ENCODE measurements at places on chromosomes 5 and 9.

- DNase-seq = no peak
These were observed 52.5 kb downstream of the OXCT1 start for GRCh38 chr5:41817625-41818301.

DNA sequence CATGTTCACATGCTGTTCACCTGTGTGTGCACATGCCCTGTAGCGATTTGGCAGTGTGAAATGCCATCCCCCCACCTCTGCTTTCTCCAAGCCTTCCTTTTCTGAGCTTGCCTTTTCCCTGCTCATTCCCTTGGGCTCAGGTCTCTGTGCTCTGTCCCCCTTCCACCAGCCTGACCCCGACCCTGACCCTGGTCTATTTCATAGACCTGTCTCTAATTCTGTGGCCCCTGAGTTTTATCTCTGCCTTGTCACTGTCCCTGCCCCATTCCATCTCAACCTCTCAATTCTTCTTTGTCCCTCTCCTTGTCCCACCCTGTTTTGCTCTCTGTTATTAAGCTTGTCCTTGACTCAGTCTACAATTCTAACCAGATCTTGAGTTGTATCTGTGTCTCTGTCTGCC lies 735 bp downstream of the ARAP3 start:
- DNase-seq = no peak

- DNase-seq = no peak
These were observed 93.2 kb downstream of the ZNF354C start for GRCh38 chr5:179153341-179153901.

DNA sequence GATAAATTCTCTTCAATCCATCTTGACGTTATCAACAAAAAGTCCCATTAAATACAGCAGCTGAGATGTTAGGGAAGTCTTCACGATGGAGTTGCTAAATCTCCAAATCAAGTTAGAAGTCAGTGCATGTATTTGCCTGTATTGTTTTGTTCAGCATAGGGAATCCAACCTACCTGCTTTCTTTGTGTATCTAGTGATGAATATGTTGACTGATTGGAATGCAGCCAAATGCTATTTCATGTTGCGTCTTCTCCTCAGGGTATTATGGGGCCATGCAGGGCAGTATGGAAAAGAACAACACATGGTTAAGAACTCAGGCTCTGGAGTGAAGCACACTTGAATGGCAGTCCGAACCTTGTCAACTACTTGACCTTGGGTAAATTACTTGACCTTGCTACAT lies 529.5 kb upstream of the ZNF462 start:
- DNase-seq = no peak

DNA sequence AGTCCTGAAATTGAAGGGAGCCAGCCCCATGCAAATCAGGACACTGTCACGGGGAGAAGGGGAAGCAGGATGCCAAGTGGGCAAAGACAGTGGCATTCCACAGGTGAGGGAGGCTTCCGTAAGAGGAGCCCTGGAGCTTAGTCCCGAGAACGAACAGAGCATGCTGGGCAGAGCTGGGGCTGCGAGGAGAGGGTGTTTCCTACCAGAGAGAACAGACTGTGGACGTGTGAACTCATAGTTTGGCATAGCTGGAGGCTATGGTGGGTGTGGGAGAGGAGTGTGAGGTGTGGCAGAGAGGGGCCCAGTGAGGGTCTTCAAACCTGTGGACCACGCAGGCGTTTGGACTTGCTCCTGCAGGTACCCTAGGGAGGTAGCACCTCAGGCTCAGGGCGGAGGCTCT lies 102.8 kb upstream of the SMIM23 start:
- DNase-seq = no peak

DNA sequence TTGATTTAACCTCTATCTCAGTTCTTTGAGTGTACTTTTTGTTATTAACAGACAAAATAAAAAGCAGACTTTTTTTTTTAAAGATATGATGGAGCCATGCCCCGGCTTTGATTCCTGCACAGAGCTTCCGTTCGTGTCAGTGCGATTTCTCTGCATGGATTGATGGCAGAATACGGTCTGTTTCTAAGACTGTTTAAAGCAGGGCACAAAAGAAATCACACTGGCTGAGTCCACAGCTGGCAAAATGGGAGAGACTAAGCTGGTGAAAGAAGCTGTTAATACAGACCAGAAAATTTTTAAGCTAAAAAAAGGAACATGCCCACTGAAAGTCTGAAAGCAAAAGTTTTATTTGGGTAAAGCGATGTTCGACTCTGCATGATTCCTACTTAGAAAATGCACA lies 501.4 kb upstream of the WWC1 start:
- no peak for DNase-seq

DNA sequence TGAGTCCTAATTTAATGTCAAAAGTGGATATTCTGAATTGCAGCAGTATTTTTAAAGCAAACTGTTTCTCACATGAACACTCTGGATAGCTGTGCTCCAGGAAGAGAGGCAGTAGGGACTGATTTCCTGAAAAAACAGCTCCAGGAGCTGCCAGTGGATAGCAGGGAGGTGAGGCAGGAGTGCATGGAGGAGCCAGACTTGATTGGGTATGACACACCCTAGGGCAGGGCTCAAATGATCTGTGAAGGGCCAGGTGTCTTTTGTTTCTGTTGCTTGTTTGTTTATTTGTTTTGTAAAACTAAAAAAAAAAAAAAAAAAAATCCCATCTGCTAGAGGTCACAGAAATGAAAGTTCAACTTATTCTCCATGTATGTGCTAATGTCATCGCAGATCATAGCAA lies 83.4 kb downstream of the ADRB2 start:
- peak; percentile 32 for DNase-seq

DNA sequence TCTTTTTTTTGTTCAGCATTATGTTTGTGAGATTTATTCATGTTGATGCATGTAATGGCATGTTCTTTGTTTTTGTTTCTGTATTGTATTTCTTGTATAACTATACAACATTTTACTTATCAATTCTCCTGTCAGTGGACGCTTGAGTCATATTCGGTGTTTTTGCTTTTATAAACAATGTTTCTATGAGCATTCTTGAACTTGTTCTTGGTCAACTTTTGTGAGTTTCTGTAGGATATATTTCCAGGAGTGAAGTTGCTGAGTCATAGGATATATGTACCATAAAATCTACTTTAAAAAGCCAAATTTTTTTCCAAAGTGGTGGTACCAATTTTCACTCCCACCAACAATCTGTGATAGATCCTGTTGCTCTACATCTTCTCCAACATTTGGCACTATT lies 104.8 kb downstream of the VCAN start:
- no peak for DNase-seq

GRCh38 chr5:6405591-6405990 lies 27.2 kb upstream of the MED10 start:
- DNase-seq = no peak

- no peak for DNase-seq
These were observed 1622.5 kb downstream of the MAT2B start for GRCh38 chr5:165127941-165128340.

DNA sequence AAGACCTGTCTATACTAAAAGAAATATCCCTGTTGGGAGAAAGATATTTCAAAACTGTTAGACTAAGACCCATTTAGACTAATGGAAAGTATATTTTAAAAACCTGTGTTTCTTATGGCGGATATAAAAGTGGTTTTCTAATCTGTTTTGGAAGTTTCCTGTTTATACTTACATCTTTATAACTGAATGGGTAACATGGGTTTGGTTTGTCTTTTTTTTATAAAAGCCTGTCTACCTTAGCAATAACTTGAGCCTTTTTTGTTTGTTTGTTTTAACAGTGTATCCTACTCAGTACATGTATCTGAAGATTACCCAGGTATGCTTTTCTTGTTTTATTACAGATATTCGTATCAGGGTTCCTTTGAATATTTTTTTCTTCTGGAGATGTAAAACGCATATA lies 83.4 kb downstream of the PARP8 start:
- no peak for DNase-seq

DNA sequence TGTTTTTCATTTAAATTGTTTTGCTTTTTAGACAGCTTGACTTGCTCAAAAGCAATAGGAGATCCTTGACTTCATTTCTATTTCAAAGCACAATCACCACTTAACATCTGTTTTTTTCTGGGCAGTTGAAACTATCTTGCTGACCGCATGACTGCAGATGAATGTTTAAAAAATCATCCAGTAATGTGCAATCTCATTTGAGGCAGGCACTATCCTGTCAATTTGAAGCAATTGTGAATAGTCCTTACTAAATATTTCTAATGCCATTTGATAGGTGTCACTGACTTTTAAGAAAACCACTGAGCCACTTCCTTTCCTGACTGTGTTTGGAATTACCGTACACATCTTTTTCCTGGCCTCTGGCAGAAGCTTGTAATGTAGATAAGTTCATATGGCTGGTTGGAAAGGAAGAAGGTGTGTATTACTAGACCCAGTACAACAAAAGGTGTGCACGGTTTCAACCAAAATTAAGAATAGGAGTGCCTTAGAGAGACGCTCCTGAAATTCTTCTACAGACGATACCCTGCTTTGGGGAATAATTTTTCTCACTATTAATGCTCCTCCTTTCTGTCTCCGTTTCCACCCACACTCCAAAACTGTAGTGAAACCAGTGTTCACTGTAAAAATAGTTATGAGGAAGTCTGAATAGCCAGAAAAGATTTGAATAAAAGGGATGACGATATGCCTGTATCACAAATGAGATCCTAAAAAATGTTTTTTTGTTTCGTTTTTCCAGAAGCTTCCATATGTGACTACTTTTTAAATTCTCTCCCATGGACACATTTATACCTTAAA lies 136.7 kb upstream of the MOCS2 start:
- DNase-seq = peak; percentile 77

- no peak for DNase-seq
These were observed 23.1 kb upstream of the RNF38 start for GRCh38 chr9:36423206-36423605.

- no peak for DNase-seq
These were observed 122.5 kb downstream of the OXCT1 start for GRCh38 chr5:41747708-41748107.

DNA sequence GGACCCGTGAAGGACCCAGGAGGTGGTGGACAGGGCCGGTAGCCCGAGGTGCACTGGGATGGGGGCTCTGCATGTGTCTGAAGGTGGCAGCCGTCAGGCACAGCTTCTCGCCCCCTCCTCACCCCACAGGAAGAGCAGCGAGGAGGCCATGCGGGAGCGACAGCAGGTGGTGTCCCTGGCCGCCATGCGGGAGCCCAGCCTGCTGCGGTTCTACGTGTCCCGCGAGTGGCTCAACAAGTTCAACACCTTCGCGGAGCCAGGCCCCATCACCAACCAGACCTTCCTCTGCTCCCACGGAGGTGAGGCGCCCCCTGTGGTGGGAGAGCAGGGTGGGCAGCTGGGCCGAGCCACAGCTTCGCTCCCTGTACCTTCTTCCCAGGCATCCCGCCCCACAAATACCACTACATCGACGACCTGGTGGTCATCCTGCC lies 39.9 kb downstream of the USP20 start:
- DNase-seq = no peak

DNA sequence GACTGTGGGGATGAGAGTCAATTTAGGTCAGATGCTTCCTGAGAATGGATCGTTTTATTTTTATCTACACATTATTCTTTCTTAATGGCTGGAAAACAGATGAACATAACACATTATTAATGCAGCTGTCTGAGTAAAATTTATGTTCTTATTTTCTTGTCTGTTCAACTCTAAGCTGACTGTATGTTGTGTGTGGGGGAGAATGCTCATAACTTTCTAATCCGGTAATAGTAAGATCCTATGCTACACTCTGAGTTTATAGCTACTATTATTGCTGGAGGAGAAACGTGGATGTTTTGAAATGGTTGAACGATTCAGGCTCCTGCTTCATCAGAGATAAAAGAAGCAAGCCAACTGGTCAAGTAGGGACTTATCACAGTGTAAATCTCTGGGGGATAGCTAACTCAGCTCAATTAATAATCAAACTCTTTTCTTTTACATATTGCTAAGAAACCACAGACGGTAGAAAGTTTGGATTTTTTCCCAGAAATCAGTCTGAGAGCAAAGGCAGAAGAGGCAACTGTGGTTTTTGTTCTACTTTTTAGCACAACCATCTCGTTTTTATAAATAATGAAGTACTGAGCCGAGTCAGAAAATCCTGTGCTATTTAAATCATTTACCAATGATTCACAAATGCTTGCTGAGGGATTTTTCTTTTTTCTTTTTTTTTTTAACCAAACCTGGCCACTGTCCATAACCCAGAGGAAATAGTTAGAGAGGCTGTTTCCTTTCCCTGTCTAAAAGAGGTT lies 265.0 kb upstream of the FAM174A start:
- no peak for DNase-seq

DNA sequence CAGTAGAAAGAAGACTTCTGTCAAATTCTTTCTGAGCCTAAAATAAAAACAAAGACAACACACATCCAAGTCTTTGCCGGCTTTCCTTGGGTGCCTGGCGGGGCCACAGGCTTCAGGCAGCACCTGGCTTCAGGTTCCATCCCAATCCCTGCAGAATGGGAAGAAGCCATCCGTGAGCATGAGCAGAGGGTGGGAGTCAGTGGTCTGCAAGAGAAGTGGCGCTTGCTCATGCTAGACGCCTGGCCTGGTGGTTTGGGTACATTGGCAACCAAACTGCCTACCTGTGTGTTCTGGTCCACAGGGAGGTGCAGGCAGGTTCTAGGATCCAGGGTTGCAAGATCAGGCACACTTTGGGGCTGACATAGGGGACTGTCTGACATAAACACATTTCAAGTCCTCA lies 47.6 kb upstream of the RETREG1 start:
- no peak for DNase-seq

- DNase-seq = peak; percentile 70
These were observed 202.2 kb upstream of the RPS23 start for GRCh38 chr5:82480331-82480730.

- no peak for DNase-seq
These were observed 190.5 kb downstream of the SEC61B start for GRCh38 chr9:99412606-99413005.

DNA sequence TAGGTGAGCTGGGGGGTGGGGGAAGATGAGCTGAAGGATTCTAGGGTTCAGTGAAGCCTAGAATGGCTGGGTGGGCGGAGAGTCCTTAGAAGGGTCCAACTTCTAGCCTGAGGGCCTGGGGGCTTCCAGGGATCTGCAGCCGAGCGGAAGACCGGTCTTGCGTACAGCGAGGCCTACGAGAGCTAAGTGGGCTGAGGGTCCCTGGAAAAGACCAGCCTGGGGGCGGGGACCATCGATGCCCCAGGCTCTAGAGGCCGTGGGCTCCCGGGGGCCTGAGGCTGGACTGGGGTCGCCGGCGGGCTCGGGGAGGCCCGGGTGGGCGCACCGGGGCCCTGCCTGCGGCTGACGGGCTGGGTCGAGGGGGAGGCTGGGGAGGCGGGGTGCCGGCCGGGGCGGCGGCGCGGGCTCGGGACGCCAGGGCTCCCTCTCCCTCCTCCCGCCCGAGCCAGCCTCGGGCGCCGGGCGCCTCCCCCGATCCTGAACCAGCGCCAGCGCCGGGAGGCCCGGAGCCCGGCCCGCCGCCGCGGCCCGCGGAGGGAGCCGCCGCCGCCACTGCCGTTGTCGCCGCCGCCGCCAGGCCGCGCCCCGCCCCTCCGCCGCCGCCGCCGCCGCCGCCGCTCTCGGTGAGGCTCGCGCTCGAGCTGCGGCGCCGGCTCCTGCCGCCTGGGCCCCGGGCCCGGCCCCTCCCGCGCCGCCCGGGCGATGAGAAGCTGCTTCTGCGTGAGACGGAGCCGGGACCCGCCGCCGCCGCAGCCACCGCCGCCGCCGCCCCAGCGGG lies at the start of gene MVB12B:
Gene MVB12B, plus strand, starts transcription at position 602 of the 778 bp plus-strand sequence. Its CDS starts 101 bp downstream, at position 703.
- peak; percentile 77 for DNase-seq

Measured in adipocyte (in vitro differentiated cells).